ENCODE measurements at places on chromosomes 2 and 18.

DNA sequence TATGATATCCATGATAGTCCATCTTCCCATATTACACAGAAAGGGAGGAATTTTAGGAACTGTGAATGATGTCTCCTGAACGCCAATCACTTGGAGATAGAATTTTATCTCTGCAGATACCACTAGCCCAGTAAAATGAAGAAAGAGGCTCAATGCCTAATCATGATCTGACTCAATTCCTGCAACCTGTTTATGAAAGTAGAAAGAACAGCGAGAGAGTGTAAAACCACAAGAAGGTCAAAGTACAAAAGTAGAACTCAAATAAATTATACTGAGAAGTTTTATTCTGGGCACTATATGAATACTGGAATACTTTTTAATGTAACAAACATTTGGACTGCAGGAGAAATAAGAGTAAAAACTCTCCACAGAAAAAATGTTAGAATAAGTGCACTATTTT, 892.1 kb upstream of the DDX18 start:
- H3K27me3 ChIP-seq = no peaks in the 10 kb centered on the region
- no peak for DNase-seq
- H3K4me3 ChIP-seq = no peak overlapping the region
- H3K27ac ChIP-seq = no peak overlapping the region

DNA sequence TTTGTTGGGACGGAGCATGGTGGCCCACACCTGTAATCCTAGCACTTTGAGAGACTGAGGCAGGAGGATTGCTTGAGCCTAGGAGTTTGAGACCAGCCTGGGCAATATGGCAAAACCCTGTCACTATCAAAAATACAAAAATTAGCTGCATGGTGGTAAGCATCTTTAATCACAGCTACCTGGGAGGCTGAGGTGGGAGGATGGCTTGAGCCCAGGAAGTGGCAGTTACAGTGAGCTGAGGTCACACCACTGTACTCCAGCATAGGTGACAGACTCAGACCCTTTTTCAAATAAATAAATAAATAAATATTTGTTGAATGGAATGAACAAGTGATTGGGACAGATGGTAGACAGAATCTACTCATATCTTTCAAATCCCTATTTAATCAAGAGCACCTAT, 5.7 kb upstream of the ITPRIPL1 start:
- peaks cover 35% of the 10 kb centered on the region for H3K4me1 ChIP-seq
- no peak overlapping the region for H3K4me3 ChIP-seq
- H3K27ac ChIP-seq = no peak overlapping the region
- no peaks in the 10 kb centered on the region for H3K36me3 ChIP-seq

DNA sequence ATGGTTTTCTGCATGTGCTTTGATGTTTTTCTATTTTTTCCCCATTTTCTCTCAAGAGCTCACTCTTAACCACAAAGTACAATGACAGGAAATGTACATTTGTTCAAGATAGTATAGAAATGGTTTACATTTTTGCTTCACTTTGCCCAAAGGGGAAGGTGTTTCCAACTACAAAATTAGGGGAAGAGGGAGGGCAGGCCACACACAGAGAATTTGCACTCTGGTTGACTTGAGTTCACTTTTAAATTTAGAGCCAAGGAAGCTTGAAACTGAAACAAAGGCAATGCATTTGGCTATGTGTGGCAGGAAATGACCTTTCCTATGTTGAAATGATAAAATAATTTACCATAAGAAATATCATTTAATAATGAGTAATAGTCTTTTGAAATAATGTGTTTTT, 19.1 kb upstream of the VIT start:
- no peaks in the 10 kb centered on the region for H3K36me3 ChIP-seq
- H3K27me3 ChIP-seq = no peaks in the 10 kb centered on the region
- no peak overlapping the region for H3K4me3 ChIP-seq
- no peak overlapping the region for H3K27ac ChIP-seq

DNA sequence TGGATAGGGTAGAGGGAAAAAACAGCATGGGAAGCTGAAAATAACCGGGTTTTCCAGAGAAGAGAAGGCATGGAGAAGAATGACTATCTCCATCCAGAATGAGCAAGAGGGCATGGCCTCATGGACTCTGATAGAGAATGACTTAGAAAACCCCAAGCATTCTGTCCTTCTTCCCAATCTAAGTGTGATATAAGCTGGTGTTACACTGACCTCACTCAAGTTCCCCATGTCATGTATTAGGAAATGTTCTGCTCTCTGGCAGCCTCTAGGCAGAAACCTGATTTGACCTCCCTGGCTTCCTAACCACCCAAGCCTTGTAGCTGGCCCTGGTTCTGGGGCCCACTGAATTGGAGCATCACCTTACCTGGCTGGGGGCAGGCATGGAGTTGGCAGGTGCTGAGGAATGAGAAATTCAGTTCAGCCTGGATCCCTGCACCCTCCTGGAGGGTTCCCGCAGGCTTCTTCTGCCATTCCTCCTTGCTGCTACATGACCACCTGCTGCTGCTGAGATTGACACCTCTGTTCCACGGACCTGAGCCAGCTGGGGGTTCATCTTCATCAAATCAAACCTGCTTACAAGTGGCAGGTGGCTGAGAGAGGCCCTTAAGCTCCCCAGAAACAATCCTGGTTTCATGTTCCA, 5.2 kb upstream of the SIGLEC15 start:
- no peak overlapping the region for H3K27ac ChIP-seq
- no peak overlapping the region for H3K4me3 ChIP-seq
- peak; percentile 57 for DNase-seq
- H3K36me3 ChIP-seq = no peaks in the 10 kb centered on the region
- peaks cover 23% of the 10 kb centered on the region for H3K4me1 ChIP-seq

DNA sequence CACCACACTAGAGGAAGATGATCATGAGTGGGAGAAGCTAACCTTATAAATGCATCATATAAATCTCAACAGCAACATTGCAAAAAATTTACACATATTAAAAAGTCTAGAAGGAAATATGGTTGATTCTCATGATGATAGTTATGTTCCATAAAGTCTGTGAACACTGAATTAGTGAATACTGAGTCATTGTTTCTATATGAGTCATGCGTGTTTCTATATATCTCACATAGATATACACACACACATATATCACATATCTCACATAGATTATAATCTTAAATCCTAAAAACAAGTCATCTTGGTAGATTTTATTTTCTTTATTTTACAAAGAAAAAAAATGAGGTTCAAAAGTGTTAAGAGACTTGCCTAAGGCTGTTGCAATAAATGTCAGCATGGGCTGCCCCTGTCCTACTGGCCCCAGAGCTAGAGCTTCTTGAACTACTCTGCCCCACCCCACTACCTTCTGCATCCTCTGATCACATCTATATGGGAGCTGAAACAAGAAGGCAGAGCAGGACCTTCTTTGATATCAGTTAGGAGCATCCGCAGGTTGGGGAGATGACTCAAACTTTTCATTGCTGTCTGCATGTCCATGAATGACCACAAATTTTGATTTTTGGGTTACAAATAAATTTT, 81.8 kb upstream of the ADAM23 start:
- no peak for DNase-seq
- H3K27me3 ChIP-seq = no peaks in the 10 kb centered on the region
- no peaks in the 10 kb centered on the region for H3K4me1 ChIP-seq

GRCh38 chr2:235054919-235055318, 103.1 kb downstream of the SH3BP4 start:
- H3K36me3 ChIP-seq = no peaks in the 10 kb centered on the region
- peak overlapping the region; percentile 80 for H3K27ac ChIP-seq
- peaks cover 32% of the 10 kb centered on the region for H3K4me1 ChIP-seq
- no peaks in the 10 kb centered on the region for H3K27me3 ChIP-seq
- peak; percentile 86 for DNase-seq
- H3K4me3 ChIP-seq = no peak overlapping the region

DNA sequence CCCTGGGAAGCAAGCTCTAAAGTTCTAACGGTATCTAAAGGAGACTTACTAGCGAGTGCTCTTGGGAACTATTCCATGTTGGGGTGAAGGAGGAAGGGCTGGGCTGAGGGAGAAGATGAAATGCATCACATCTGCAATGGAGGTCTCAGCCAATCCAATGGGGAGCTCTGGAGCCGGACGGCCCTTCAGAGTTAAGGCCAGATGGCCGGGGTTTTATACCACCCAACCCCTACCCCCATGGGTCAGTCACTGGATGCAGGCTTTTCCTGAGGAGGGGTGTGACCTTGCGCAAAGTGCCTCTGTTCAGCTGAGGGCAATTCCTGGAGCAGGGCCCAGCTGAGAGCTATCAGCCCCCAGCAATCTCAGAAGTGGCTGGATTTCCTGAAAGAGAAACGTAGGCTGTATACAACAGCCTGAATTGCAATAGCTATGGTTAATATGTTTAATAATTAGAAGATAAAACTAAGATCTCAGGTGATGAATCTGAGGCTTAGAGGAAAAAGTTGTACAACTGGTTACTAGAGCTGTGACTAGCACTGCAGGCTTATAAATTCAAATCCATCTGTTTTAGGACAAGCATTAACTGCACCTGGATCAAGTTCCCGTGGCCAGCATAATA, 21.6 kb downstream of the EIPR1 start:
- peaks cover 15% of the 10 kb centered on the region for H3K4me1 ChIP-seq
- no peak for DNase-seq
- peaks cover 18% of the 10 kb centered on the region for H3K36me3 ChIP-seq
- H3K27me3 ChIP-seq = no peaks in the 10 kb centered on the region

DNA sequence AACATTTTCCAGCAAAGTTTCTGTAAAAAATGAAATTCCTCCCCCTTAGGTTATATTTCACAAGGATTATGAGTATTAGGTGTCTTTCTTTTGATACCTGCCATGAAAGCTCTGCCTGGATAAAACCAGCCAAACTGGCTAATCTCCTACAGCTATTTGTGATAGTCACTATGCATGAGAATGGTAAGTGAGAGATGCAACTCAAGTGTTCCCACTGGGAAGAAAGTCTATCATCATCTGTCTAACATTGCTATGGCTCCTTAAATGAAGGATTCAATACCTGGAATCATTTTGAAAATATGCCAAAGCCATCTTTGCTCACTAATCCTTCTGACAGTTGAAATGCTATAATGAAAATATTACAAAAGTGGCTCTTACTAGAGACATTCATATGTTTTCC, 339.9 kb upstream of the LRRTM4 start:
- H3K4me1 ChIP-seq = no peaks in the 10 kb centered on the region
- no peak overlapping the region for H3K4me3 ChIP-seq
- H3K27ac ChIP-seq = no peak overlapping the region
- H3K27me3 ChIP-seq = no peaks in the 10 kb centered on the region
- H3K36me3 ChIP-seq = no peaks in the 10 kb centered on the region

DNA sequence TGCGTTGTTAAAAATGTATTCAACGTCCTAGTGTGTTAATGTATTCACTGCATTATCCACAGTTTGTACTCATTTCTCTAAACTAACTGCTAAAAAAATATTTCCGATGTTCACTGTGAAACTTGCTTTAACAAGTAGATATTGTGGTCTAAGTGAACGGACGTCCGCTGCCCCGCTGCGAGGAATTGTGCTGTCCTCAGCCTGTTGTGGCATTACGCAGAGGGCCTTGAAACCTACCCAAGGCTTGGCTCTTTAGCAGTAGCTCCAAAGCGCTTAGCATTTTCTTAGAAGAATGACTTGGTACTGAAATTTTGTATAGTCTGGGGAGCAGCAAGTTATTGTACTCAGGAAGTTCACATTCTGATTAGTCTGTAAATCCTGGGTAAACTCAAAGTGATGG, 136.5 kb upstream of the SP5 start:
- H3K4me1 ChIP-seq = no peaks in the 10 kb centered on the region
- peaks cover 2% of the 10 kb centered on the region for H3K27me3 ChIP-seq
- H3K36me3 ChIP-seq = no peaks in the 10 kb centered on the region
- no peak for DNase-seq

DNA sequence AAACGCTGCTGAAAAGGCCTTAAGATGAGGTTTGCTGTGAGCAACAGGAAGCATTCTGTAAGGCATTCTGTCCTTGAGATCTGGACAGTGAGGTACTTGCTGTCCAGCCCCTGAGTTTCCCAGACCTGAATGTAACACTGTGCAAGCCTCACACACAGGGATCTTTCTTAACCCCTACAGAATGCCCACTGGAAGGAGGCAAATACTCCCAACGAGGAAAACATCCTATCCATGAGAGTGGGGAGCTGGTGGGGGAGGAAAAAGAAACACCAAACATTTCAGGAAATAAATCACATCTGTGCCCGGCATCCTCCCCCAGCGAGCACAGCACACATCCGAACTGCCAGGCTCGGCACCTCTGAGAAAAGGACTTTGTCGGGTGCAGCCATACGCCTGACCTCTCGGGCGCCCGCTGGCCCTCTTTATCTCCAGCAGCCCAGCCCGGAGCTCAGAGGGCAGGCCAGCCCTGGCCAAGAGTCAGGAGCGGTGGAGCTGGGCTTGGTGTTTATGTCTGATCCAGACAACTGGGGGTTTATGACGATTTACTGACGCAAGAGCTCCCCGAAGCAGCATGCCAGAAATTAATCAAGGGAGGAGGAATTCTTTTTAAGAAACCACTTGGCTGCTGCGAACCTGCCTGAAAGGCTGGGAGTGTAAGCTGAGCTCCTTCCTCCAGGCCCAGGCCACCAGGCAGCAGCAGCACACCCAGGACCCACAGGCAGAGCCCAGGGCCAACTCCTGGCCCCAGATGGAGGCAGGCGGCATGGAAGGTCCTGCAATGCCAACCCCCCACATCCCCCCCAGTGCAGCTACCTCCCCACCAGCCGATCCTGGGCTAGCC, 72.2 kb downstream of the HDAC4 start:
- H3K27ac ChIP-seq = no peak overlapping the region
- H3K27me3 ChIP-seq = no peaks in the 10 kb centered on the region
- DNase-seq = no peak
- peaks cover 5% of the 10 kb centered on the region for H3K4me1 ChIP-seq

DNA sequence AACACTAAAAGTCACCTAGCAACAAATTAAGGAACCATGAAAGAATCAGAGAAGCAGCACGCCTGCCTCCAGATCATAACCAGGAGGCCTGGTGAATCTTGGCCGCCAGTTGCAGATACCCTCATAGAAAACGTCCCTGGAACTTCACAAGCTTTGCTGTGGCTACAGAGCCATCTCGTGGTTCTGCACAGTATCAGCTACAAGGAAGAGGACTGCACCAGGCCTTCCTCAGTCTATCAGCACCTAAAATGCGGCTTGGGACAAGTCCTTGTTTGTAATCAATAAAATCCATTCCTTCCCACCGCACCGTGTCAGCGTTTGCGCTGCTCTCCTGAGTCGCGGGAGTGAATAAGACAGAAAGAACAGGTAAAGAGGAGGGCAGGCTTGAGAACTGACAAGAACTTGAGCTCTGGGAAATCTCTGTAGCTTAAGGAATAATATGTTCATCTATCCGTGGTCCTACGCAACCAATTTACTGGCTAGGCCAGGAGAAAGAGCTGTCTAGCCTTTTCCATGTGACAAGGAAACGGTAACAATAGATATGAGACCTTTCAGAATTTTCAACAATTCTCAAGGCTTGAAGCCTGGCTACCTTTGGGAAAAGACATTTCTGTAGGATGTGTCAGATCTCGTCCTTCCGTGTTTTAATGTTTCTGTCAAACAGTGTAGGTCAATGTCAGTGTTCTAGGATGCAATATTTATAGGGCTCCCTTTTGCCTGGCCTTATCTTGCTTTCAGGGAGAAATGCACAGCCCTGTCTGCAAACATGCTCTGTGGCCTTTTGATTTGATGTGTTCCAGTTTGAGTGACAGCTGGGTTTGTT, 128.5 kb upstream of the RAB12 start:
- H3K27ac ChIP-seq = no peak overlapping the region
- no peaks in the 10 kb centered on the region for H3K36me3 ChIP-seq
- H3K27me3 ChIP-seq = no peaks in the 10 kb centered on the region

GRCh38 chr2:219296631-219297391, 12.4 kb downstream of the PTPRN start:
- peaks cover 10% of the 10 kb centered on the region for H3K4me1 ChIP-seq
- H3K36me3 ChIP-seq = no peaks in the 10 kb centered on the region
- H3K27me3 ChIP-seq = peaks cover 36% of the 10 kb centered on the region
- H3K4me3 ChIP-seq = no peak overlapping the region
- no peak for DNase-seq
- no peak overlapping the region for H3K27ac ChIP-seq

- no peaks in the 10 kb centered on the region for H3K36me3 ChIP-seq
- no peak overlapping the region for H3K4me3 ChIP-seq
- H3K4me1 ChIP-seq = no peaks in the 10 kb centered on the region
- DNase-seq = no peak
These were observed 79.1 kb downstream of the MAPK4 start for GRCh38 chr18:50638884-50639420.

Measured in CD14-positive monocyte (primary cell).